ENCODE measurements at places on chromosomes 6 and 20.

- DNase-seq, result no peak
These were observed 26.8 kb downstream of the SLC16A10 start for GRCh38 chr6:111114087-111114443.

GRCh38 chr6:150271501-150272263 lies 97.1 kb upstream of the IYD start:
- DNase-seq, result no peak

- no peak for DNase-seq
These were observed 114.2 kb upstream of the LY86 start for GRCh38 chr6:6474170-6474920.

GRCh38 chr6:144346719-144347447 lies 61.7 kb downstream of the UTRN start:
- DNase-seq, result peak; percentile 24

DNA sequence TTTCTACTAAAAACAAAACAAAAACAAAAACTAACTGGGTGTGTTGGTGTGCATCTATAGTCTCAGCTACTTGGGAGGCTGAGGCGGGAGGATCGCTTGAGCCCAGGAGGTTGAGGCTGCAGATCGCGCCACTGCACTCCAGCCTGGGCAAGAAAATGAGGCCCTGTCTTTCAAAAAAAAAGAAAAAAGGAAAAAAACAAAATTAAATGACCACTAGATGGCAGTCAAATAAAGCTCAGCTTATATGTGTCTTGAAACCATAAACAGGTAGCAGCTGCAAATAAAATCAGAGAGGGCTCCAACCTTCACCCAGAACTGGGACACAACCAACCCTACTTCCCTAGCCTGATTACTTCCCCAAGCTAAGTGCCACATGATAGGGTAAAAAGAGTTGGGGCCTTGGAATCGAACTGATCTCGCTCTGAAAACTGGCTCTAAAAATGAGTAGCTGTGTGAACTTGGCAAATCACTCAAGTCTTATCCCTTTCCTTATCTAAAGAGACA lies 67.1 kb upstream of the ADGRF4 start:
- DNase-seq, result no peak

DNA sequence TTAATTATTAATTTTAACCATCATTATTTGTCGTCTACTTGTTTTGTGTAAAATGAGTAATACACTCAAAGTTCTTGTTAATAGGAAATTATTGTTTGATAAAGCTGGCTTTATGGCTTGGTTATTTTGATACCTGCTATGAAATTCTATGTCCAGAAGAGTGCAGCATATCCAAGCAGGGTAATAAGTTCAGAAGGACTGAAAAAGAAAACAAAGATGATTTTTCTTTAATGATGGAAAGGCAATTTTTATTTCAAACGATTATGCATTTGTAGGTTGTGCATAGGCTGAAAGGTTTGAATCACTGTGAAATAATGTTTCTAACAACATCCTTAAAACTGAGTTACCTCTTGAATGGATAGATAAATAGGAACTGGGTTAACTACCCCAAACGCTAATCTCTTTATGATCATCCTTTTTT lies 1.4 kb upstream of the MAN1A1 start:
- DNase-seq, result no peak

- DNase-seq, result no peak
These were observed 88.6 kb downstream of the LIN28B start for GRCh38 chr6:105045526-105045925.

Measured in AG04450 (cell line).